ENCODE measurements at places on chromosomes 6 and 20. TPM values are rescaled to one million over a fixed set of nuclear protein-coding genes. Genes with fewer than 3 reads are reported as not detected.

- peak; percentile 71 for DNase-seq
These were observed 35.7 kb upstream of the ID1 start for GRCh38 chr20:31569163-31570020.

DNA sequence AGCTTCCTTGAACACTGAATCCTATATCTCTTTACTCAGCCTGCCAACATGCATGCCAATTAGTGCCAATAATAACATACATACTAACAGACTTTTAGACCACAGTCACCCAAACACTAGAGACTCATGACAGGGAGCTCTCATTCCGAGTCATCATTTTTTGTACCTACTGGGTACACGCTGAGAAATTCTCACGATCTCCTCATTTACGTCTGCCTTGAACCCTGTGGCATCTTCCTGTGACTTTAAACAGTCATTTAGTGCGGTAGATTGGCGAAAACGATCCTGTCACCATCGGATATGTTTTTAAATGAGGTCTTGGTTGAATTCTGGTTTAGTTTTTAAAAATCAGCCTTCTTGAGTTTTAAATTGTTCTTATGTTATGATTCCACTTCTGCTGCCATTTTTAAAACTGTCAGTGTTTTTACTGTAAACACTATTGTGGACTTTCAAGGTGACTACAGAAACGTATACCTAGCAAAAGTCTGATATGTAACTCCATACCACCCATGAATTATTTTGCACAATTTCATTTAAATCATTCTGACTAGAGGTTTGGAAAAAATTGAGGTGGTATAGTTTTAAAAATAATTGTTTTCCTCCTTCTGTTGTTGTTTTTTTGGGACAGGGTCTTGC is 275.4 kb downstream of the TSHZ2 start:
- no peak for DNase-seq

OR12D2 gene
- total RNA-seq = not detected

DNA sequence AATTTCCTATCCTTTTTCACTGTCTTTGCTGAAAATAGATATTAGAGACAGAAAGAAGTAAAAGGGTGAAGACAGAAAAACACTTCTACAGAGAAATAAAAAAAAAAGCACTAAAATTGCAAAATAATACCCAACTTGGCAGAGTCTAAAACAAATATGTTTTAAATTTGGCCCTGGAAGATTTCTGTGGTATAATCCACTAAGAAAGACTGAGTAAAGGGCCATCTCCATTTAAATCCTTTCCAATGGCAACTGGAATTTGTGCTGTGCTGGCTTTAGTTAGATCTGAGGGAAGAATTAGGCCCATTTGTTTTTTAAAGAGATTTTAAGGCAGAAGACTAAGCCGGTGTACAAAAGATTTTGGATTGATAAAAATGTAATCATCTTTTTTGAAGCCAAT is 321.2 kb downstream of the GJA1 start:
- DNase-seq = no peak

DNA sequence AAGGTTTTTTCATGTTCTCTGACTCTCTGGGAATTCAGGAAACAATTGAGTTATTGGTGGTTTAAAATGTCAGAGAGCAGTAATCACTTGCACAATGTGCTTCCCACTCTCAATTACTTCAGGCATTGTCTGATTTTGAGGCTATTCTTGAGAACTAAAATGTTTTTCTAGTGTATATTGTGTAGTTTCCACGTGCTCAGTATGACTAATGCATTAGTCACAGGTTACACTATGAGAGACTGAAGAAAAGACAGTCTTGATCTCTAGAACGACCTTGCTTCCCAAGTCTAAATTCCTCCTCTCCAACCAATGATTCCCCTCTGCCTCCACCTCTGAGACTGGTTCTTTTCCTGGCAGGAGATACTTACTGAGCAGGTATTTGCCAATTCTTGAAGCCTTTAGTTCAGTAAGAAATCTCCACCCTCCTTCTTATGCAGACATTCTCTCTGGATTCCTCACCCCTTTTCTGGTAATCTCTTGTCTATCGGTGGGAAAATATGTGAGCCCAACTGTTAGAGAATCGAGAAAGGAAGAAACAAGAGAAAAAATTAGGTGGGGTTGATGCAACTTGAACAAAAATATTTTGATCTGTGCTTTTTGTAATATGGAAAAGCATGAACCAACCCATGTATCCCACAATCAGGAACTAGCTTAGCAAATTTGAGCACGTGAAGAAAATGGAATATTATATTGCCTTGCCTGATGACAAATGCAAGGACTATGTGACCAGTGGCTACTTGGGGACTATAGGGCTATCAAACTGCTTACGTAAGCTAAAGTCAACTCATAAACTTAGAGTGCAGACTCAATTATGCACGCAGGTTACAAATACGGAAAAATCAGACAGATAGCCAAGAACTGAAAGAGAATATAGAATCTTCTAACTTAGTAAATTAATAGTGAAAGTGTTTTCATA is 61.1 kb upstream of the SLC22A16 start:
- DNase-seq = no peak

IYD gene
- total RNA-seq = not detected

DNA sequence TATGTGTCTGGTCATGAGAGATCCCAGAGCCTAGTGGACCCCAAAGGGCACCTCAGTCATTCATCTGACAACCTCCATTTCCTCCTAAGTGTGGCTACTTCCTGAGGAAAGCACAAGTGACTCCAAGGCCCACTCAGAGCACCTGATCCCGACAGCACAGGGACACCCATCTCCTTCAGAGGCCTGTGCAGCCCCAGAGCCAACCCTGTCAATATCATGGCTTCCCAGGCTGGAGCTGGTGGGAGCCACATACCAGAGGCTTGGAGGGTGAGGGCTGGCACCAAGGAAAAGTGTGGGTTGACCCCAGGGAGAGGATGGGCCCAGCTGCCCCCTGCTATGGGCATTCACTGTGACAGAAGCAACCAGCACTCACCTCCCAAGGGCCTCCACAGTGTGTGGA is 117.3 kb downstream of the PSMB1 start:
- no peak for DNase-seq

CRIP3 gene
- total RNA-seq = 0.82 TPM

- DNase-seq = no peak
These were observed 20.4 kb upstream of the FRMD1 start for GRCh38 chr6:168099201-168100010.

SNRPB gene
- 286 TPM for total RNA-seq

TSBP1 gene
- not detected for total RNA-seq
